ENCODE measurements at places on chromosomes 6 and 20. TPM values are rescaled to one million over a fixed set of nuclear protein-coding genes. Genes with fewer than 3 reads are reported as not detected.

Gene TDRD6
- total RNA-seq, result under 0.01 TPM

Gene C20orf144
- under 0.01 TPM for total RNA-seq

Gene TRDN
- not detected for total RNA-seq

Gene HLA-DRB1
- total RNA-seq, result 0.76 TPM

Gene SLC22A16
- total RNA-seq, result not detected

Gene MRPS18B
- 35.9 TPM for total RNA-seq

Gene SLC22A3
- not detected for total RNA-seq

Gene METTL24
- total RNA-seq, result not detected

Gene LY6G6F
- total RNA-seq, result not detected

Gene BPIFB4
- not detected for total RNA-seq

Gene CRISP2
- total RNA-seq, result not detected

Measured in dermis microvascular lymphatic vessel endothelial cell (primary cell).